ENCODE measurements at places on chromosomes 3 and 15.
A peak's percentile ranks its signal among the peaks of the same experiment; 100 is the strongest.

DNA sequence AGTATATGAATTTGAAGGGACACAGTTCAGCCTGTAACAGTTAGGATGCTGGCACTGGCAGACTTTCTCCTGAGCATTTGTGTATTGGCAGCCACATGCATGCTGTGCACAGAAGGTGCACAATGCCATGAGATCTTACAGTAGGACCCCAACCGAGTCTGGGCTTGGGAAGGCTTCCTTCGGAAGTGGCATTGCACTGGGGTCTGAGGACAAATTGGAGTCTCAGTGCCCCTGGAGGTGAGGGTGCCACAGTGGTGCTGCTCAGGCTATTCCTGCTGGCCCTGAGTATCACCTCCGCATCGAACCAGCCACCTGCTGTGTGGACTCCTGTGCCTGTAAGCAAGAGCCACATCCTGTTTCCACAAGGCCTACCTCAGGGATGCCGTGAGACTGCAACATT, 99.5 kb downstream of the DNAJB8 start:
- DNase-seq, result no peak

DNA sequence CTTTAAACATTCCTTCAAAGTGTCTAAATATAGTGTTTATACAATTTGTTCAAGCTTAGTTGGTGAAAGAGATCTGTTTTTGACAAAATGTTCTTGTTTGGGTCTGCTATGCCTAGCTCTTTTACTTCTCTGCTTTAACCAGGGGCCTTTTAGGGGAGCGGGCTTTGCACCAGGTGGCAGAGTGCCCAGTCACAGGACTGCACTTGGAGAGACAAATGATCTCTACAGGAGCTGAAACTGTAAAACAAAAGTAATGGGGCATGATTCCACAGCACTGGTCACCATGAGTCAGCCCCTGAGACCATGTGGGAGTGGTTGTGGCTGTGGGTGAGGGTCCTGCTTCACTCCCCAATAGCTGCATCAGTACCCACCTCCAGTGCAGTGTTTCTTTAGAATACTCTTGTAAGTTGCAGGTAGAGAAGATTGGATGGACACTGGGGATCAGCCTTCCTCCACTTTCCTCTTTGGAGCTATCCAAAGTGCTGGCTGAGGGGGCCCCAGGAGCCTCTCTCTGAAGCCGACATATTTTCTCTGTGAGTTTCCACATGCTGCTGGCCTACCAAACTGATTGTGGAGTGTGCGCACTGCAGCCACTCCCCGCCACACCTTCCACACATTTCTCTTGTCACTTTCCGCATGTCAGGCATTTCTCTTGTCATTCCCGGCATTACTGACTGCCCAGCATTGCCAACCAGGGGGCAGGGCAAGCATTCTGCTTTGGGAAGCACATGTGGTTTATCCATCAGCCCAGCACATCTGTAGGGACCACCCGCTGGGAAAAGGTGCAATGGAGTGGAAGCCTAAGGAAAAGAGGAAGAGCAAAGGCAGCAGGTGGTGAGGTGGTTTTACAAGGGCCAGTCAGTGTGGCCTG, 110.0 kb downstream of the EPHB1 start:
- no peak for DNase-seq

GRCh38 chr3:70256566-70256965, 55.9 kb downstream of the MDFIC2 start:
- no peak for DNase-seq

GRCh38 chr3:135161425-135161824, 366.4 kb downstream of the EPHB1 start:
- no peak for DNase-seq

GRCh38 chr3:60030982-60031381, 981.2 kb upstream of the CFAP20DC start:
- no peak for DNase-seq

GRCh38 chr3:70824078-70824477, 511.6 kb upstream of the MDFIC2 start:
- no peak for DNase-seq

GRCh38 chr3:150469031-150469930, 61.2 kb downstream of the TSC22D2 start:
- DNase-seq, result peak; percentile 71

- no peak for DNase-seq
Observed at GRCh38 chr3:15064299-15064834, 748 bp downstream of the MRPS25 start.

GRCh38 chr15:86016750-86017149, 62.9 kb upstream of the AGBL1 start:
- DNase-seq, result no peak

DNA sequence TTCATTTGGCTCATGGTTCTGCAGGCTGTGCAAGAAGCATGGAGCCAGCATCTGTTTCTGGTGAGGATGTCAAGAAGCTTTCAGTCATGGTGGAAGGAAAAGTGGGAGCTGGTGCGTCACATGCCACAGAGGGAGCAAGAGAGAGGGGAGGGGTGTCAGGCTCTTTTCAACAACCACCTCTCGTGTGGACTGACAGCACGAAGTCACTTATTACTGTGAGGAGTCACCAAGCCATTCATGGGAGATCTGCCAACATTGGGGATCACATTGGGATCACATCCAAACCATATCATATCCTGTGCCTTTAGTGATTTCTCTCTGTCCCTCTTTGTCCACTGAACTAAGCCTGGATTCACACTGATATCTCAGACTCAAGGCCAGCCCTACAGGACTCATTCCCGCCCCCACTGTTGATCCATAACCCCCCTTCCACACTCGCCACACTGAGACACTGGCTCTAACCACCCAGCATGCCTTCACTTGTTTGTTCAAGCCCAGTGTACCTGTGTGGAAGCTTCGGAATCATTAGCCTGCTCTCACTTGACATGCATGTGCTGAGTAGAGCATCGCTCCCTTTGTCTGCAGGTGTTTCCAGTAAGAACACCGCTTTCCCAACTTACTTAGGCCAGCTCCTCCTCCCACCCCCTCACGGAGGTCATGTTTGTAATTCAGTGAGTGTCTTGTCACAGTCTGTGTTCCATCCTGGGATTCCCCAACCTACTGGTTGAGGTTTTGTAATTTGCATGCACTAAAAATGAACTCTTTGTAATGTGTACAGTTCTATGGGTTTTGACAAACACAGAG, 132.2 kb downstream of the KLF13 start:
- no peak for DNase-seq

GRCh38 chr3:65875393-65876027, 163.2 kb downstream of the MAGI1 start:
- DNase-seq, result no peak

DNA sequence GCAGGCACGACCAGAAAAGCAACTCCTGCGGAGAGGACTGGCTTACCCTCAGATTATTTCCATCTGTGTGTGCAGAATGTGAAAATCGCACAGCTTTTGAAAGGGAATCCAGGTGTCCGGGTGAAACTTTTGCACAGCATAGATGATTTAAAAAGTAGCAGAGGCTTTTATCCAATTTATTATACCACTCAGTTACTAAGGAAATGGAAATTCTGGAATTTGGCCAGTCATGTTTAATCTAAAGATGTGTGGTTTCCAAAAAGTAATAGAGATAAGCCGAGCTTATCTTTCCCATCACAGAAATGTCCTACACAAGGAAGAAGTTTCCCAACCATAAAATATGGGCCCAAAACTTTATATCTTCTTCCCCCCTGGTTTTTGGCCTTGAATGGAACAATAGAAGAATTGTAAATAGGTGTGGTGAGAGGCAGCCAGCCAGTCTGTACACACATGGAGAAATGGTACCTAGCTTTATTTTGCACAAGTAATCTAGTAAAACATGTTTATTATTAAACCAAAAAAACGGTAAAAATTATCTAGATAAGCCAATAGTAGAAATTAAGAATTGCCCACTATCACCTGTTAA, 19.3 kb upstream of the SLC24A5 start:
- no peak for DNase-seq

DNA sequence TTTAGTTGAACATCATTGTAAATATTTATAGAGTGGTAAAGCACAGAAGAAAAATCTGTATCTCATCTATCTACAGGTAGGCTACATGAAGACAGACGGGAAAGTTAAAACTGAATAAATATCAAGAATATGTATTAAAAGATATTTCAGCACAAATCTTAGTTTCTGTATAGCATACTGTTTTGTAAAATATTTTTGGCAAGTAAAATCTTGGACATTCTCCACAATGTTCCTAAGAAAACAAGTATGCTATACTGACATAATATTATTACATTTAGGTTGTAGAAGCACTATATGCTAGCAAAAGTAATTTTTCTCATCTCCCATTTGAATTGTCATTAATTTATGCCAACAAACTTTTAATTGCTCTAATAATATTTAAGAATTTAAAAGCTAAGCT, 326.4 kb upstream of the ARL6 start:
- DNase-seq, result no peak

- DNase-seq, result no peak
Observed at GRCh38 chr3:111874177-111874820, 15.2 kb downstream of the PHLDB2 start.

DNA sequence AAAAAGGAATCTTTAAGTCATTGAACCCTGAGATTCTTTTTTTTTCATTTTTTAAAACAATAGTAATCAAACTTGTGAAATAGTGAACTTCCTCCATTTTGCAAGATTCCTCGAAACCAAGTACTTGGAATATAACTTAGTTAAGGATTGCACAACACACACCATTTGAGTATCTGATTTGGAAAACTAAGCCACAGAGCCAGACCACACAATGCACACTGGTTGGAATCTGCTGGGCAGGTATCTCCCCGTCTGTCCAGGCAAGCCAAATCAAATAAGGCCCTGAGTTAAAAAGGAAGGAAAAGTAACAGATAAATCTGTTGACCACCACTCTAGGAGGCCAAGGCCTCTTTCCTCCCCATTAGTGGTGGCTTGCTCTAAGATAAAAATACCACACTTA, 177.5 kb upstream of the ICE2 start:
- DNase-seq, result no peak

DNA sequence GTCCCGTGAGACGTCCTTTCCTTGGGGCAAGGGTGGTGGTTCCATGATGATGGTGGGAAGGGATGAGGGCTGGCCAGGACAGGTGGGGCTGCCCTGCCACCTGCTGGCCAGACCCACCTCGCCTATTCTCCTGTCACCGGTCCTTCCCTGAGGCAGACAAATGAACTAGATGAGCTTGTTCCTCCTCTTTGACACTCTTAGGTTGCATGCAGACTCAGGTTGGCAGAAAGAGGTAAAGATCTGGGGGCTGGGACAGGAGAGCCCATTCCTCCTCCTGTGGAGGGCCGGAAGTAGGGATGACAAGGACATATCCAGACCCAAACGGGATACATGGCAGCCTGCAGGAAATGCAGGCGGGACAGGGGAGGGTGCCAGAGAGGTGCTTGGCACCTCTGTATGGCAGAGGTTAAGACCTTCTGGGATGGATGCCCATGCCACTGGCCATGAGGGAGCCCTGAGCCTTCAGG, 38.6 kb downstream of the ACSBG1 start:
- peak; percentile 47 for DNase-seq

DNA sequence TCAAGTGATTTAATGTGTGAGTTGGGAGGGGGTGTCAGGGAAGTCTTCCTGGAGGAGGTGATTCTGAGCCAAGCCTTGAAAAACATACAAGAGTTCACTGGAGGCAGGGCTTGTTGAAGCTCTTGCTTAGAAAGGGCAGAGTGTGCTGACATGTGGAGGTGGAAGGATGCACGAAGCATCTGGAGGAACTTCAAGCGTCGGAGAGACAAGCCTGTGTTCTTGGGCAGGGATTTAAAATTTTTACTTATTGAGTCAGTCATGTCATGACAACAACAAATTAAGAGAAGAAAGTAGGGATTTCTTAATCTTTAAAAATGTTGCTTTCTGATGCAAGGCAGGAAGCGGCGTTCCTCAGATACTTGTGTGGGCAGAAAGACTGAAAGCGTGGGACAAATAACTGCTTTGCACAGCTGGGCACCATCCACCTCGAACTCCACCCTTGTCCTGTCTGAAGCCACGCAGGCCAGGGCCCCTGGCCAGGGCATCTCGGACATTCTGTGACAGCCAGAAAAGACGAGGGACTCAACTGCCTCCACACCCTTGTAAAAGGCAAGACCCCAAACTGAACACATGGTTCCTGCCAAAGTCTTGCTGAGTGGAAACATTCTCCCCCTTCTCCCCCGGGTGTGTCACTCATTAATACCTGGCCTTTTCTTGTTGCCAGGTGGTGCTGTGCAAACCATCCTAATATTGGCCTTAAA, 6.9 kb upstream of the IL16 start:
- no peak for DNase-seq

DNA sequence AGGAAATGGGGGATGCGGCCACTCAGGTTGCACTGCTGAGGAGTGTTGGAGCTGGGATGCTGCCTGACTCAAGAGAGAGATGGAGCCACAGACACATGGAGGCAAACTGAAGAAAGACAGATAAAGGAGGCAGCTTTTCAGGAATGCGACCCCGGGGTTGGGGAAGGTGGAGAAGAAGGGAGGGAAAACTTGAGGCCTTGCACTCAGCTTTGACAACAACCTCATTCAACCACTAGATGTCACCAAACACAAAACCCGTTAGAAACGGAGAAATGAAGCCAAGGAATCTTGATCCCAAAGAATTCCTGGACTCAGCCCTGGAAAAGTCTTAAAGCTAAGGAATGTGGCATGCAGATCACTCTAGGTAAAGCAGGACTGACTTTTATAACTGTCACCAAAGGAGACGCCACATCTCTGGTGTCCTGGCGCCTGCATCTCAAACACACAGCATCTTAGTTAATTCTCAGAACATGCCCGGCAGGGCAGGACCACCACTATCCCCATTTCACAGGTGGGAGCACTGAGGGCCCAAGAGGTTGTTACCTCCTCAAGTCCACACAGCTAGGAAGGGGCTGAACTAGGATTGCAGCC, 59.6 kb upstream of the LMCD1 start:
- peak; percentile 58 for DNase-seq

GRCh38 chr3:101849714-101850245, 466 bp downstream of the NFKBIZ start:
- peak; percentile 75 for DNase-seq

DNA sequence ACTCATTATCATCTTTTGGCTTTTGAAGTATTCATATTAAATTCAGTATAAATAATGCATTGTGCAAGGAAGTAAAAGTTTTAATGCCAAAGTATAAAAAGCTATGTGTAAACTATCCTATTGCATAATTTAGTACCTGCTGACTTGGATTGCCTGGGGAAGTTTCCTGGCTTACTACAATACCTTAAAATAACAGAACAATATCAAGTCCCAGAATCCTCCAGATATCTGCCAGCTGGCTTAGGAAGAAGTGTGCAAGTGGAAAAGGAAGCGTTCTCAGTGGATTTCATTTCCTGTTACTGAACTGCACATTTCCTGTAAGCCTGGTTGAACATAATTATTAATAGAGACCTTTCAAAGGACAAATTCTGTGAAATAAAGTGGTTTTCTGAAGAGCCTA, 236.7 kb downstream of the ADAMTSL3 start:
- DNase-seq, result no peak

GRCh38 chr3:19970327-19970726, 23.4 kb downstream of the RAB5A start:
- DNase-seq, result no peak

GRCh38 chr3:88812576-88812975, 294.8 kb upstream of the EPHA3 start:
- no peak for DNase-seq

GRCh38 chr15:84976746-84977345, 4.8 kb upstream of the PDE8A start:
- DNase-seq, result no peak

- DNase-seq, result no peak
Observed at GRCh38 chr3:171970301-171970788, 69.0 kb upstream of the FNDC3B start.

GRCh38 chr15:58854593-58854992, 78.9 kb downstream of the SLTM start:
- no peak for DNase-seq

GRCh38 chr3:183524476-183524875, 31.0 kb downstream of the KLHL6 start:
- no peak for DNase-seq

GRCh38 chr15:25178835-25179672, 224.3 kb downstream of the SNRPN start:
- DNase-seq, result peak; percentile 12
